ENCODE measurements at places on chromosomes 5 and 9.

DNA sequence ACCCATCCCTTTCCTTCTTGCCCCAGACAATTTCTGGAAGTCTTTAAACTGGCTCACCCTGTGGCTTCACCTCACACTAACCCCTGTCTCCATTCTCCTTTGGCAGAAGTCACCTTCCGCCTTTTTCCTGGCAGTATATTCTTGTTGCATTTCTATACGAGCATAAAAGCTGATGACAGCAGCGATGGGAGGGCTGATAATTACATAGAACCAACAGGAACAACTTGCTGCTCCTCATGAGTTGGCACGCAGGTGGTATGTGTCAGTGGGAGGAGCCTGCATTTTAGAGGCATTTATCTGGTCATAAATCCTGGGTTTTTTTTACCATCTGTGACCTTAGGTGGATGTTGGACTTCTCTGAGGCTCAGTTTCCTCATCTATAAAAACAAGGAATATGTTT lies 61.4 kb upstream of the CKMT2 start:
- H3K4me1 ChIP-seq: peaks cover 6% of the 10 kb centered on the region
- no peaks in the 10 kb centered on the region for H3K36me3 ChIP-seq
- no peak overlapping the region for H3K4me3 ChIP-seq
- H3K27ac ChIP-seq: no peak overlapping the region
- no peak for DNase-seq

DNA sequence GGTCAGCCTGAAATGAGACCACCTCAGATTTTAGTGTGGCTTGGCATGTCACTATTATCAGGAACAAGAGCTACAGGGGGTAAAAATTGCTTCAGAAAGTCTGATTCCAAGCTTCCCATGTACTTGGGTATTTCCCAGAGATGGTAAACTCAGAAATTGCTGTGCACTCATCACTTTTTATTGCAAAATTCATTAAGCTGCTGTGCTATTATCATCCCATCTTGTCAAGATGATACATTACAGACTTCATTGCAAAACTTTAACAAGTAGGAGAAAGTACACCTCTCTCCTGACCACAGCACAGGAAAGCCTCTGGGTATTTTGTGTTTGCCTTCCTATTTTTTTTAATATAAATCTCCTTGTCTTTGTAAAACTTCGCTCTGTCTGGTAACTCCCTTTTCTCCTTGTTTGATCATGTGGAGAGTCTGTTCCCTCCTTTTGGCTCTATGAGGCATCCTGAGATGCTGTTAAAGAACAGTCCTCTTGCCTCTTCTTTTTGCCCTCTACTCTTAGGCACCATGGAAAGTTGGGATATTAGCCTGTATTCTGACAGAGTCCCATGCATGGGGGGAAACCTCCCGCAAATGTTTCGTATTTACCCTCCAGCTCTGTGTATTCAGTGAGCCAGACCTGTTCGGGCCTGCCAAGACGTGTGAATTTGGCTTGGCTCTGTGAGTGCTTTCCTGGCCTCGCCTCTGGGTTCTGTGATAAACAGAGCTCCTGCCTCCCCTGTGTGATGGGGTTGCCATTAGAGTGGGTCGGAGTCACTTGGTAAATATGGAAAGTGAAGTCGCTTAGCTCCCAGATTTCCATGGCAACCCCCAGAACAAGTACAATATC lies 260.7 kb downstream of the NR3C1 start:
- no peak for DNase-seq
- no peak overlapping the region for H3K27ac ChIP-seq
- H3K4me3 ChIP-seq: no peak overlapping the region
- H3K36me3 ChIP-seq: no peaks in the 10 kb centered on the region
- H3K4me1 ChIP-seq: peaks cover 9% of the 10 kb centered on the region

- no peak for DNase-seq
- no peak overlapping the region for H3K27ac ChIP-seq
- no peak overlapping the region for H3K4me3 ChIP-seq
Observed at GRCh38 chr9:121451586-121451985, 48.1 kb downstream of the GGTA1 start.

DNA sequence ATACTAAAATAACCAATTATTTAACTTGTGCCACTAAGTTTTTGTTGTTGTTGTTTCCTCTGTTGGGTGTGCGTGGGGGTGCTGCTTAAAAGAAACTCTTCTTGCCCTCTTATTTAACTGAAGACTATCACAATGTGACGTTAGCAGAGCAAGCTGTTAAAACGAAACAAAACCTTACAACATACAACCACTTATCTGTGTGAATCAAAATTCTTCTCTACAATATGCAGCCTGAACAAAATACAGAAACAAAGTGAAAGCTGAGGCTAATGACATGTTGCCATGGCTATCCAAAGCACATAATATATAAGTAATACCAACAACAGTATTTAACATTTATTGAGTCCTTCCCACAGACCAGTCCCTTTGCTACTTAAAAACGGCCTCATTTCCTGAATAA lies 291.0 kb downstream of the FBXL17 start:
- H3K4me1 ChIP-seq: peaks cover 3% of the 10 kb centered on the region
- DNase-seq: no peak
- no peak overlapping the region for H3K27ac ChIP-seq
- no peaks in the 10 kb centered on the region for H3K27me3 ChIP-seq
- H3K36me3 ChIP-seq: no peaks in the 10 kb centered on the region
- H3K4me3 ChIP-seq: no peak overlapping the region

DNA sequence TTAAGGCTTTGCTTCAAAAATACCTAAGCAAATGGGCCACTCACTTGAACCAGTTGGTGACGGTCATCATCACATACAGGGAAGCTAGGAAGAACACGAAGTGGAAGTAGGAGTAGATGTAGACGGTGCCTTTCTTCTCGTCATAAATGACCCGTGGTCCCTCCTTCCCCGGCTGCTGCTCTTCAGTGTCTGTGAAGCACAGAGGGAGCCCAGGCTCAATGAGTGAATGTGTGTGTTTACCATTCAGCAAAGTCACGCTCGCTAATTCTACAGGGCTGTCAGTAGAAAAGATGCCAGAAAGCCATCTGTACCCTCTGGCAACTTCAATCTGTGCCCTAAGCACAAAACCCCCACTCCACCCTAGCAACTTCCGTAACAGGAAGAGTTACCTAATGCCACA lies 109.8 kb downstream of the SERINC5 start:
- DNase-seq: no peak
- no peak overlapping the region for H3K4me3 ChIP-seq
- H3K27ac ChIP-seq: no peak overlapping the region
- H3K36me3 ChIP-seq: peaks cover 40% of the 10 kb centered on the region
- no peaks in the 10 kb centered on the region for H3K27me3 ChIP-seq

- no peak overlapping the region for H3K4me3 ChIP-seq
- H3K27ac ChIP-seq: no peak overlapping the region
- no peaks in the 10 kb centered on the region for H3K36me3 ChIP-seq
Observed at GRCh38 chr5:60010328-60010727, 116.8 kb upstream of the PDE4D start.

DNA sequence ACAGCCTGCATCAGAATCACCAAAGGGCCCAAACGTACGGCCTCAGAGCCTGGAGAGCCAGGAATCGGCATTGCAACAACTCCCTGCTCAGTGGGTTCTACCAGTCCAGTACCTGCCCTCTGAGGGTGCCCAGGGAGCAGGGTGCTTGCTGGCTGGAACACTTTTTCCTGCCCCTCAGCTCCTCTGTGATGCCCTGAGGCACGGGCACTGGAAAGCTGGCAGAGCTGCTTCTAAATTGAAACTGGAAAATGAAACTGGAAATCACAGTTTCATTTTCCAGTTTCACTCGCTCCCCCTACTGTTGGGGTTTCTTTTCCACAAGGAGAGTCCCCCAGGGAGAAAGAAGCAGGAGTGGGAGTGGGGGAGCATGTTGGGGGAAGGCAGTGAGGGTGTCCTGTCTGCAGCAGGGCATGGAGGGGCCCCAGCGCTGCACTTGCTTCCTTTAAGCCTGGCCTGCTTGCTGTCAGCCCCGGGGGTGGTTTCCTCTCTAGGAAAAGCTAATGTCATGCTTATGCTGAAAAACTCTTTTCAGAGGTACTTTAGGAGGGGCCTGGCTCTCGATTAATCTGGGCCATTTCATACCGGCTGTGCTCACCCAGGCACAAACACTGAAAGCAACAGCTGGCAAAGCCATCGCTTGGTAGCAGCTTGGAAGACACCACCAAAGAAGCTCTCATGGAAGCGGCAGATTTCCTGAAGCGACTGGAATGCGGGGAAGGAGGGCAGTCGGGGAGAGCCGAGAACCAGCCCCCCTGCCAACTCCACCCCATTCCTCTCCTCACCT lies 26.2 kb downstream of the IRF1 start:
- peak overlapping the region; percentile 40 for H3K4me3 ChIP-seq
- H3K36me3 ChIP-seq: peaks cover 9% of the 10 kb centered on the region
- peaks cover 88% of the 10 kb centered on the region for H3K4me1 ChIP-seq
- no peaks in the 10 kb centered on the region for H3K27me3 ChIP-seq
- peak overlapping the region; percentile 84 for H3K27ac ChIP-seq

GRCh38 chr5:131264451-131265099 lies 722 bp downstream of the CDC42SE2 start:
- peaks cover 38% of the 10 kb centered on the region for H3K4me1 ChIP-seq
- H3K4me3 ChIP-seq: peak overlapping the region; percentile 90
- H3K27ac ChIP-seq: peak overlapping the region; percentile 85
- no peaks in the 10 kb centered on the region for H3K27me3 ChIP-seq
- no peaks in the 10 kb centered on the region for H3K36me3 ChIP-seq

DNA sequence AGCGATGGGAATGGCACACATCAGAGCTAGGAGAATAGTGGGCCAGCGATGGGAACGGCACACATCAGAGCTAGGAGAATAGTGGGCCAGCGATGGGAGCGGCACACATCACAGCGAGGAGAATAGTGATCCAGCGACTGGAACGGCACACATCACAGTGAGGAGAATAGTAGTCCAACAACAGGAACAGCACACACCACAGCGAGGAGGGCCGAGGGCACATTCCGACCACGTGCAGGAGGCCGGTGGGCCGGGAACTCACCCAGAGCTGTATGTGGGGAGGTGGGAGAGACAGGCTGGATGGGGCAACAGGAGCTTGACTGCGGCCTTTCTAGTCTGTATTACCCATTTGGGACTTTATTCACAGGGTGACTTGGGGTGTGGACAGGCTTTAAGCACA lies 271.1 kb upstream of the IRX4 start:
- H3K27me3 ChIP-seq: no peaks in the 10 kb centered on the region
- H3K27ac ChIP-seq: no peak overlapping the region
- H3K4me3 ChIP-seq: no peak overlapping the region
- no peaks in the 10 kb centered on the region for H3K36me3 ChIP-seq
- peaks cover 12% of the 10 kb centered on the region for H3K4me1 ChIP-seq

DNA sequence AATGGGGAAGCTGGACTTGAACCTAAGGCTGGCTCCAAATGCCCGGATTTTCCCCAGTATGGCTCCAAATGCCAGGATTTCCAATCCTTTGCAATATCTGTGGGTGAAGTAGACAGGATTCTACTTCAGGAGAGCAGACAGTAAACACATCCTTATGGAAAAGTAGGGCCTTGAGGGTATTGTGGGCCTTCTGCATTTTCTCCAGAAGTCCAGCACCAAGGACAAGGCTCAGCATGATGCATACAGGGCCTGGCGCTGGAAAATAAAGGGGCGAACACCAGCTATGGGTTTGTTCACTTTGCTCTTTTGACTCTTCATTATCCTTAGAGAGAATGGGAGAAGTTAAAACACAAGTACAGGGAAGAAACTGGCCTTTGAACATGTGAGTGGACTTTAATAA lies 347.5 kb downstream of the SEMA5A start:
- peaks cover 44% of the 10 kb centered on the region for H3K4me1 ChIP-seq
- no peak overlapping the region for H3K27ac ChIP-seq
- no peak for DNase-seq
- H3K36me3 ChIP-seq: peaks cover 51% of the 10 kb centered on the region
- H3K27me3 ChIP-seq: no peaks in the 10 kb centered on the region

GRCh38 chr9:88378317-88378716 lies 9.9 kb upstream of the SPIN1 start:
- H3K36me3 ChIP-seq: no peaks in the 10 kb centered on the region
- no peak overlapping the region for H3K27ac ChIP-seq
- peaks cover 7% of the 10 kb centered on the region for H3K27me3 ChIP-seq
- no peaks in the 10 kb centered on the region for H3K4me1 ChIP-seq
- no peak overlapping the region for H3K4me3 ChIP-seq

- no peak overlapping the region for H3K27ac ChIP-seq
- H3K4me1 ChIP-seq: peaks cover 4% of the 10 kb centered on the region
- peaks cover 71% of the 10 kb centered on the region for H3K27me3 ChIP-seq
- H3K4me3 ChIP-seq: no peak overlapping the region
- DNase-seq: peak; percentile 81
Observed at GRCh38 chr5:176743136-176743861, 67.1 kb upstream of the UNC5A start.

Data from osteocyte (in vitro differentiated cells).